CD4-positive, alpha-beta T cell (primary cell): ENCODE measurements at places on chromosomes 4 and X. TPM values are rescaled to one million over a fixed set of nuclear protein-coding genes. Genes with fewer than 3 reads are reported as not detected.
A peak's percentile ranks its signal among the peaks of the same experiment; 100 is the strongest.

DNA sequence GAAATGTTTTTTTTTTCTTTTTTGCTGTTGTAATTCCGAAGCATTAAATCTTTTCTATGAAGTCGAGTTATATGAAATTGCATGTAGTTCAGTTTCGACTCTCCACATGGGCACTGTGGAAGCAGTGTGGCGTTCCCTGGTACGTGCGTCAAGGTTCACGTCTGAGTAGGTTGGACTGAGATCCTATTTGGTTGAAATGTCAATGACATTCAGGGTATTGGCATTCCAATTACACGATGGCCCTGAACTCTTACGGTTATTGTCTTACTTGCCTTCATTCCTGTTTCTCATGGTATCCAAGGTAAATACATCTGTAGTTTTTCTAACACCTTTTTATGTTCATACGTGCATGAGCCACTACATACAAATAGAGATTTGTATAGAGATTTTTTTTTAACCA is 128.8 kb downstream of the SORBS2 start:
- H3K27me3 ChIP-seq: no peaks in the 10 kb centered on the region
- no peak overlapping the region for H3K27ac ChIP-seq
- H3K4me3 ChIP-seq: no peak overlapping the region
- no peaks in the 10 kb centered on the region for H3K4me1 ChIP-seq
- H3K36me3 ChIP-seq: no peaks in the 10 kb centered on the region
- DNase-seq: no peak

- H3K4me3 ChIP-seq: no peak overlapping the region
- H3K36me3 ChIP-seq: no peaks in the 10 kb centered on the region
- no peaks in the 10 kb centered on the region for H3K27me3 ChIP-seq
- no peaks in the 10 kb centered on the region for H3K4me1 ChIP-seq
- H3K27ac ChIP-seq: no peak overlapping the region
Observed at GRCh38 chrX:133530960-133531359, 115.7 kb upstream of the GPC4 start.

DNA sequence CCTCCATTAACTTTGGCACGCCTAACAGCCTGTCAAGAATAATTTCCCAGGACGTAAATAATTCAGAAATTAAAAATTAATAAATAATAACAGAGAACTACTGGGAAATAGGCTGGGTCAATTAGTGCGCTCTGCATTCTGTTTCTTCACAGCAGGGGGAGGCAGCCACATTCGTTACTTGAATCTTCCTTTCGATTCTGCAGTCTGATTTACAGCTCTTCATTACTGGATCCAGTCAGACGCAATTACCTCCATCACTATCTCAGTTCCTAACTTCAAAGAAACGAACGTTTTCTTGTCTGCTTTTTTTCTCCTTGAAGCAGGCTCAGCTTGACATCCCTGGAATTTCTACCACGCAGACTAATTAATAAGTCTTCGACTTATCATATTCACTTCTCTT is 9.0 kb upstream of the RPL34 start:
- no peak overlapping the region for H3K27ac ChIP-seq
- DNase-seq: no peak
- H3K4me3 ChIP-seq: no peak overlapping the region
- peaks cover 2% of the 10 kb centered on the region for H3K36me3 ChIP-seq
- no peaks in the 10 kb centered on the region for H3K4me1 ChIP-seq

DNA sequence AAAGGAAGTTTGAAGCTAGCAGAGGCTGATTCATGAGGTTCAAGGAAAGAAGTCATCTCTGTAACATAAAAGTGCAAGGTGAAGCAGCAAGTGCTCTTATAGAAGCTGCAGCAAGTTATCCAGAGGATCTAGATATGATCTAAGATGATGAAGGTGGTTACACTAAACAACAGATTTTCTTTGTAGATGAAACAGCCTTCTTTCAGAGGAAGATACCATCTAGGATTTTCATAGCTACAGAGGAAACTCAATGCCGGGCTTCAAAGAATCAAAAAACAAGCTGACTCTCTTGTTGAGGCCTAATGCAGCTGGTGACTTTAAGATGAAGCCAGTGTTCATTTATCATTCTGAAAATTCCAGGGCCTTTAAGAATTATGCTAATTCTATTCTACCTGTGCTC is 28.8 kb downstream of the NR0B1 start:
- no peak overlapping the region for H3K4me3 ChIP-seq
- H3K36me3 ChIP-seq: no peaks in the 10 kb centered on the region
- peak; percentile 9 for DNase-seq
- no peaks in the 10 kb centered on the region for H3K4me1 ChIP-seq
- H3K27ac ChIP-seq: no peak overlapping the region
- H3K27me3 ChIP-seq: no peaks in the 10 kb centered on the region

Gene KIT
- 0.36 TPM for total RNA-seq

Gene TMSB15C
- 4.1 TPM for total RNA-seq

- no peak overlapping the region for H3K27ac ChIP-seq
- H3K4me1 ChIP-seq: no peaks in the 10 kb centered on the region
- H3K36me3 ChIP-seq: no peaks in the 10 kb centered on the region
- no peak for DNase-seq
Observed at GRCh38 chr4:187780070-187780469, 215.5 kb upstream of the ZFP42 start.

GRCh38 chrX:78661836-78662235 is 2.7 kb upstream of the RTL3 start:
- DNase-seq: no peak
- H3K4me1 ChIP-seq: peaks cover 12% of the 10 kb centered on the region
- no peak overlapping the region for H3K4me3 ChIP-seq
- H3K36me3 ChIP-seq: no peaks in the 10 kb centered on the region
- no peaks in the 10 kb centered on the region for H3K27me3 ChIP-seq
- no peak overlapping the region for H3K27ac ChIP-seq

GRCh38 chr4:101031971-101032370 is 315.4 kb downstream of the PPP3CA start:
- H3K36me3 ChIP-seq: peaks cover 6% of the 10 kb centered on the region
- H3K27ac ChIP-seq: no peak overlapping the region
- peaks cover under 1% of the 10 kb centered on the region for H3K4me1 ChIP-seq
- no peak for DNase-seq
- H3K4me3 ChIP-seq: no peak overlapping the region
- no peaks in the 10 kb centered on the region for H3K27me3 ChIP-seq

- DNase-seq: no peak
- H3K4me3 ChIP-seq: peak overlapping the region; percentile 22
- H3K4me1 ChIP-seq: peaks cover 4% of the 10 kb centered on the region
- H3K27me3 ChIP-seq: peaks cover 4% of the 10 kb centered on the region
- no peak overlapping the region for H3K27ac ChIP-seq
Observed at GRCh38 chrX:37684973-37685372, 618 bp upstream of the XK start.

Gene SOWAHD
- total RNA-seq: 0.44 TPM

DNA sequence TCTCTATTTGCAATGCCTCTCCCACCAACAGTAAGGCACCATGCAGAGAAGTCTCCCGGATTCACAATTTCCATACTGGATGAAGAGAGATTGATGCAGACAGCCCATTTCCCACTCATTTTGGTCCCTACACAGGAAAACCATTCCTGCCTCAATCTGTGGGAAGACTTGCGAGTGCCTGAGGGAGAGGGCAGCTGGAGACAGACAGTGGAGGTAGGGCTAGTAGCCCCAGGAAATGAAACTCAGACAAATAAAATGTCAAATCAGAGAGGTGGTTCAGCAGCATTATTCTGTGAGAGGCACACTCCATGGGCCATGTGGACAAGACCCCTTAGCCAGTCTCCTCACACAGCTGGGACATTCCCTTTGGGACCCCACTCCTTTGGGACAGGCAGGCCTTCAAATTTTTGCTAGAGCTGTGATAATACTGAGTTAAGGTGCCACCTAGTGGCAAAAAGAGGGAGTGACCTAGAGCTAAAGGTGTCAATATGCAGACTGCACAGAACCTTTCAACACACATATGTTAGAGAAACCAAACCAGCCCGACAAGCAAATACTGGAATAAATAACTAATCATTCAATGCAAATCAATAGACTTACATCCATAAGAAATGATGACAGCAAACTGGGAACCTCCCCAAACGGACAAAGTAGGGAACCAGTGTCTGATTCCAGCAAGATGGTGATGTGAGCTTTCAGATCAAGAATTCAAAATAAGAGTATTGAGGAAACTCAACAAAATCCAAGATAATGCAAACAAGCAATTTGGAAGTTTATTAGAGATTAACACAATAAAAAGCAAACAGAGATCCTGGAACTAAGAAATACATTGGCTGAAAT is 1865.3 kb upstream of the AGA start:
- DNase-seq: no peak
- H3K27ac ChIP-seq: no peak overlapping the region
- no peak overlapping the region for H3K4me3 ChIP-seq

Gene NPY1R
- total RNA-seq: not detected

GRCh38 chr4:36351082-36351666 is 69.8 kb downstream of the DTHD1 start:
- peak; percentile 77 for DNase-seq
- H3K36me3 ChIP-seq: no peaks in the 10 kb centered on the region

Gene LPAR4
- not detected for total RNA-seq

- no peaks in the 10 kb centered on the region for H3K4me1 ChIP-seq
- no peak overlapping the region for H3K27ac ChIP-seq
- no peaks in the 10 kb centered on the region for H3K36me3 ChIP-seq
- no peaks in the 10 kb centered on the region for H3K27me3 ChIP-seq
- H3K4me3 ChIP-seq: no peak overlapping the region
- DNase-seq: no peak
Observed at GRCh38 chrX:132187451-132187850, 31.8 kb downstream of the RAP2C start.

DNA sequence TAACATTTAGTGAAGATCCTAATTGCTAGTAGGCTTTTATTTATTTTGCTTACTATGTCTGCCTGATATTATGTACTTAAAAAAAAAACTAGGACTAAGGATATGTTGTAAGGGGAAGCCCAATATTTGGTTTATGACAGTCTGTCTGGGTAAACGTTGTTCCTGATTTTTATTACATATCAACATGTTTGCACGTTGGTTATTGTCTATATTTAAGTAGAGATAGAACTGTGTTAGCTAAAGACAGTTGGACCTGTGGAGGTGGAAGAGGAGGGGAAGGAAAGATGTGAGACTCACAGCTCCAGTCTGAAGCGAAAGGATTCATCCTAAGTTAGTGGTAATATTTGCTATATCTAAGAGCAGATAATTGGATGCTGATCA is 90.3 kb downstream of the TMEM131L start:
- no peak overlapping the region for H3K27ac ChIP-seq
- H3K36me3 ChIP-seq: peaks cover 74% of the 10 kb centered on the region
- DNase-seq: no peak
- H3K4me1 ChIP-seq: no peaks in the 10 kb centered on the region

DNA sequence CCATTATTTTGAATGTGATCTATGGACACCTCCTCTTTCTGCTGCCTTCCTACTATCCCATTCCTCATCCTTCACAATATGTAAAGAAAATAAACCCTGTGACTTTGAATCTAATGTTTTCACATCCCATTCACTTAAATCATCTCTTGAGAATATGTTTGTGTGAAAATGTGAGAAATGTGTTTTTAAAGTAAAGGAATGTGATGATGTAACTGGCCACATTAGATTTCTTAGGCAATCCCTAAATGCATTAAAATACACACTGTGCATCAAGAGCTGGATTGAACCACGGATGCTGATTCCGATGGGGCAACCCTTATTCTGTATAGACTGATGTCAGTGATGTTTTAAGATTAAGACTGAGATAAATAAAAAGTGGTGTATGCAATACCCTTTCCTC is 558.9 kb upstream of the TENM3 start:
- no peaks in the 10 kb centered on the region for H3K4me1 ChIP-seq
- H3K27me3 ChIP-seq: no peaks in the 10 kb centered on the region
- no peak overlapping the region for H3K27ac ChIP-seq
- no peak for DNase-seq
- no peaks in the 10 kb centered on the region for H3K36me3 ChIP-seq

DNA sequence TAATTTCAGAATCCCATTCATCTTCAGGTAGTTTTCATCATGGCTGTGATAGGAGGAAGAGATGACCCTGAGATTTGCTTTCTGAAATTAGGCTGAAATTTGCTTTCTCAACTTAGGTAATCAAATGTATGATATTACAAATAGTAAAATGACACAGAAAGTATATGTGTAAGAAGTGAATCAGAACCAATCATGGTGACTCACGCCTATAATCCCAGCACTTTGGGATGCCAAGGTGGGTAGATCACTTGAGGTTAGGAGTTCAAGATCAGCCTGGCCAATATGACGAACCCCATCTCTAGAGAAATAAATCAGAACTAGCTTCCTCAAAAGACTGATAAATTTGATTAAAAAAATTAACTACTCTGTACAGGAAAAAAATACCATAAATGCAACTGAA is 555.4 kb downstream of the STPG2 start:
- H3K4me3 ChIP-seq: no peak overlapping the region
- DNase-seq: no peak
- H3K27me3 ChIP-seq: no peaks in the 10 kb centered on the region

- no peaks in the 10 kb centered on the region for H3K27me3 ChIP-seq
- no peaks in the 10 kb centered on the region for H3K4me1 ChIP-seq
- no peak for DNase-seq
- H3K36me3 ChIP-seq: no peaks in the 10 kb centered on the region
Observed at GRCh38 chrX:68196939-68197791, 236.1 kb downstream of the OPHN1 start.

- no peaks in the 10 kb centered on the region for H3K4me1 ChIP-seq
- no peak overlapping the region for H3K4me3 ChIP-seq
- no peaks in the 10 kb centered on the region for H3K27me3 ChIP-seq
- DNase-seq: no peak
- no peaks in the 10 kb centered on the region for H3K36me3 ChIP-seq
Observed at GRCh38 chr4:174340714-174341113, 57.0 kb downstream of the CEP44 start.

- peaks cover 2% of the 10 kb centered on the region for H3K27me3 ChIP-seq
- no peaks in the 10 kb centered on the region for H3K4me1 ChIP-seq
- no peak for DNase-seq
- no peaks in the 10 kb centered on the region for H3K36me3 ChIP-seq
- no peak overlapping the region for H3K27ac ChIP-seq
Observed at GRCh38 chrX:153526042-153526441, 8.6 kb downstream of the ATP2B3 start.
